ENCODE measurements at places on chromosomes 11 and 22.

GRCh38 chr11:44192462-44193100 is 97.1 kb downstream of the EXT2 start:
- DNase-seq = no peak

DNA sequence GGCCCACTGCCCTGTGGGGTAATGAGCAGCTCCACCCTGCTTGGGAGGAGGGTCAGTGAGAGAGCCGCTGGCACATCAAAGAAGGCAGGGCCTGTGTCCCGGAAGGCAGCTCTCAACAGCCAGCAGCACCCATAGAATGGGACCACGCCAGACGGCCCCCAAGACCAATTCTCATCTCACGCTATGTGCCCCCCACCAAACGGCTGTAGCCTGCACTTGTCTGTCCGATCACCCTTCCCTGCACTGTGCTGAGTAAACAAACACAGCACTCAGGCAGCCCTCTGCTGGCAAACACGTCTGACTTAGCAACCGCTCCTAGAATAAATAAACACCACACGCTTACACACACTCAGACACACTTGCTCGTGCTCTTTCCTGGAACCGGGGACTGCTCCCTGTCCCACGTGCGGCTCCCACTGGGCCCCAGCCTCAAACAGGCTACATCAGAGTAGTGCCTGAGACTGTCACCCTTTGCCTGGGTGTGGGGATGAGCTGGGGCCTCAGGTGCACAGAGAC is 53.2 kb upstream of the CDON start:
- DNase-seq = peak; percentile 67

- no peak for DNase-seq
Measured at GRCh38 chr11:119673052-119673758, 55.8 kb downstream of the NECTIN1 start.

DNA sequence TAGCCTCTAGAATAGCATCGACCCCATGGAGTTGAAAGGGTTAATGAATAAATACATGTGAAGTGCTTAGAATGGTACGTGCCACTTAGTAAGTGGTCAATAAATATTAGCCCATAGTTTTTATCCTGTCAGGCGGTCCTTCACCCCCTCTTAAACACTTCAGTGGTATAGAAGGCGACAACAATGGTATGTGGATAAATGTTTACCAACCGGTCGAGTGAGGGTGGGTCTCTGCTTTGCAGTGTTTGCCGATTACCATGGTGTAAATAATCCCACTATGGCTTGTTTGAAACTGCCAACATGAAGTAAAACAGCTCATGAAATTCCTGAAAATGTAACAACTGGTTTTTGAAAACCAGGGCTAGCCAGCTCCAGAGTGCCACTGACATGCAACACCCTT is 541.2 kb downstream of the BUD13 start:
- DNase-seq = no peak

GRCh38 chr22:39947220-39948216 is 12.7 kb upstream of the TMA7B start:
- DNase-seq = no peak

GRCh38 chr11:125082611-125083311 is 19.7 kb downstream of the SLC37A2 start:
- DNase-seq = no peak

DNA sequence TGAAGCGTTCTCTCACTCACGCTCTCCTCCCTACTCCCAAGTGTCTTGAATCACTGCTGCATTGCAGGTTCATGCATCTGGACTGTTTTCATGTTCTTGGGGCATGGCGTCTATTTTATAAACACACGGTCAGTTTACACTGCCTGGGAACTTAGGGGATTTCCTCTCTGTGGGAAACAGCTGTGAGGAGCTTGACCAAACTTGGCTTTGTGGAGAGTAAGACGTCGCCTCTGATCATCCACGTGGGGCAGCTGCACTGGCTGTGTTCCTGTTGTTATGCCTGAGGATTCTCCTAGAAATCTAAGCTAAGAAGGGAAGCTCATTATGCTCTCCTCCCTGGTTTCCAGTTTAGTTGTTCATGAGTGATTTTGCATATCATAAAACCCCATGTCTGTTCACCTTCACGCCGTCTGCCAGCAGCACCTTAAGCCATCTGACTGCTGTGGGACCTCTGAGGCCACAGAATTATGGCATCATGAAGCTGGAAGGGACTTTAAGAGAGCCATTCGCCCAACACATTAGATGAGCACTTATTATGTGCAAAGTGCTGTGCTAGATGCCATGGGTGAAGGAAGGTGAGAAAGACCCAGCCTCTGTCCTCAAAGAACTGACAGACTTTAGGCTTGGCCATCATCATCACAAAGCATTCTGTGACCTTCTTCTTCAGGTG is 38.8 kb upstream of the POU2AF1 start:
- no peak for DNase-seq

- no peak for DNase-seq
Measured at GRCh38 chr11:110133160-110133559, 40.0 kb downstream of the ZC3H12C start.

DNA sequence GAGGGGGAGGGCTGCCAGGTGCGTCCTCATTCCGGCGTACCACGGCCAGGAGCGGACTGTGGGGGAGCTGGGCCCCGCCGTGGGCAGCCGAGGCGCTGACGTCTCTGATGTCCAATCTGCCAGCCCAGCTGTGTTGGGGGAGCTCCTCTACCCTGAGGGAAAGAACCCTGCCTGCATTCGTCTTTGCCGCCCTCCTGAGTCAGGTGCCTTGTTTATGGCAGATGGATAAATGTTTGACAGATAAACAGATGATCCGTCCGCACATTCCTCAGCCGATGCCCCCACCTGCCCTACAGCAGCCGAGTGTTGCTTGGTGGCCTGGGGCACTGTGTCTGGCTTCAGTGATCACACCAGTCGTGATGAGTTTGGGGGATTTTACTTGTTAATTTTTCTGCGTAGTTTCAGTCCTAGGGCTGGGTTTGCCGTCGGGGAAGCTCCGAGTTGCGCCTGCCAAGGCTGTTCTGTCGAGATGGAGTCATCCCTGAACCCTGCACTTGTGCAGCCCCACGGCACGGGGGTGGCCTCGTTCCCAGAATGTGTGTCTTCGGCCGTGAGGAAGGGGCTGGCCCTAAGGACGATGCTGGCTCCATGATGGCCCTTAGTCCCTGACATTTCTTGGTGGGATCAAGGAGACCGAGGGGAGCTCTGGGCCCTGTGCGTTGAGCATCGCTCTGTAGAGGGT is 1083.9 kb downstream of the BRD1 start:
- no peak for DNase-seq

- no peak for DNase-seq
Measured at GRCh38 chr22:47000256-47000655, 237.8 kb downstream of the TBC1D22A start.

GRCh38 chr11:102368472-102368871 is 21.5 kb downstream of the BIRC2 start:
- no peak for DNase-seq

- DNase-seq = no peak
Measured at GRCh38 chr11:28666632-28667031, 558.4 kb downstream of the METTL15 start.

- no peak for DNase-seq
Measured at GRCh38 chr22:45305456-45306075, 4.2 kb upstream of the FAM118A start.

DNA sequence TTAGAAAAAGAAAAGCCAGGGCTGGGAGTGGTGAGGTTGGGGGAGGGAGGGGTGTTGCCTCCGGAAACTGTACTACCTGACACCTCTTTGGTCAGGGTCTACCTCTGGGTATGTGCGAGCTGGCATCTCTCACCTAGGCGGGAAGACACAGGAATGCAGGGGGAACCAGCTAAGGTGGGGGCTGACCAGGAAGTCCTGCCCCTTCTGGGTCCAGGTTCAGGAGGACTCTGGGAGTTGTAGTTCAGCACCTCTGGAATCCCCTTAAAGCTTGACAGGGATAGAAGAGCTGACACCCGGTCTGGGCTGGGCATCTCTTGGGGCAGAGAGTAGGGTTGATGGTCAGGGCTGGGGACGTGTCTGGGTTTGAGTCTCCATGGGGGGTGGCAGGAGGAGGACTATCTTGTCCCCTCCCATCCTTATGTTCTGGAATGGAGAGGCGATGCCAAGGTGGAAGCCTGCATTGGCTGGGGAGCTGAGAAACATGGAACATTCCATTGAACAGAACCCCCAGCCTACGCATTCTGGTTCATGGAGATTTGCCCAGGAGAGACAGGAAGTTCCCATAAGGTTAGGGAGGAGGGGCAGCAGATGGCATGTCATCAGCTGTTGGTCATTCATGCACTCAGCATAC is 2.1 kb upstream of the KIAA1671 start:
- no peak for DNase-seq

- DNase-seq = no peak
Measured at GRCh38 chr22:46349681-46350080, 14.2 kb downstream of the TRMU start.

- DNase-seq = no peak
Measured at GRCh38 chr11:73564903-73565302, 33.0 kb downstream of the FAM168A start.

GRCh38 chr11:128504486-128504885 is 82.9 kb downstream of the ETS1 start:
- no peak for DNase-seq

DNA sequence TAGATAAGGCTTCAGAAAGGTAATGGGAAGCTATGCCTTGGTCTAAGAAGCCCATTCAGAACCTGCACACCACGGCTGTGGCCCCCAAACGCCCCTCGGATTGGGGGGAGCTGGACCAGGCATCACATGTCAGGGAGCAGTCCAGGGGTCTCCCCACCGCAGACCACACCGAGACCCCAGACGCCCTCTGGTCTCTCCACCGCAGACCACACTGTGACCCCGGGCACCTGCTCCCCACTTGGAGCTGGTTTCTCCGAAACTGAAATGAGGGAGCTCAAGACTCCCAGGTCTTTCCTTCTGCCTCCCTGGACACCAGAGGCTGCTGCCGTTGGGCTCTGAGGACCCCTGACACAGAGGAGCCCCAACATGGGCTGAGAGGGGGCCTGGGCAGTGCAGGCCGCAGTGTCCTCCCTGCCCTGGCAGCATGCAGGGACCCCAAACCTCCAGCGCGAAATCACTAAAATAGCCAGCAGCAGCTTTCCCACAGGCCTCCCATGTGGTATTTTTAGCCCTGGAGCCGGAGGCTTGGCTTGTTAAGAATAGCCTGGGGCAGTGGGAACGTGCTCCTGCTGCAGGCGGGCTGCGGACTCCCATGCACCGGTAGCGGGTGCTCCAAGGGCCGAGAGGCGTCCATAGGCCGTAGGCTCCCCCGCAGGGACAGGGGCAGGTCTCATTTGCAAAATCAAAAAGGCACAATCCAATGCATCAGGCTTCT is 7.7 kb downstream of the LINC01488 start:
- no peak for DNase-seq

DNA sequence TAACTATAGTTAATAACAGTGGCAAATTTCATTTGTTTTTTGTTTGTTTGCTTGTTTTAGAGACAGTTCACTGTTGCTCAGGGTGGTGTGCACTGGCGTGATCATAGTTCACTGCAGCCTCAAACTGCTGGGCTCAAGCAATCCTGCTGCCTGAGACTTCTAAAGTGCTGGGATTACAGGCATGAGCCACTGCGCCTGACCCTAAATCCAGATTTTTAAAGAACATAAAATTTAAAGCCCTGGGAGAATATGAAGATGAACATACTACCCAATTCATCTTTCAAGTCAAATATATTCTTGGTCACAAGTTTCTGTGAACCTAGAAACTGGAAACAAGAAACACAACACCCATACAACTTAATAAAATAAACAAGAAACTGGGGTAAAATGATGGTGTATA is 28.1 kb downstream of the RRAS2 start:
- no peak for DNase-seq

DNA sequence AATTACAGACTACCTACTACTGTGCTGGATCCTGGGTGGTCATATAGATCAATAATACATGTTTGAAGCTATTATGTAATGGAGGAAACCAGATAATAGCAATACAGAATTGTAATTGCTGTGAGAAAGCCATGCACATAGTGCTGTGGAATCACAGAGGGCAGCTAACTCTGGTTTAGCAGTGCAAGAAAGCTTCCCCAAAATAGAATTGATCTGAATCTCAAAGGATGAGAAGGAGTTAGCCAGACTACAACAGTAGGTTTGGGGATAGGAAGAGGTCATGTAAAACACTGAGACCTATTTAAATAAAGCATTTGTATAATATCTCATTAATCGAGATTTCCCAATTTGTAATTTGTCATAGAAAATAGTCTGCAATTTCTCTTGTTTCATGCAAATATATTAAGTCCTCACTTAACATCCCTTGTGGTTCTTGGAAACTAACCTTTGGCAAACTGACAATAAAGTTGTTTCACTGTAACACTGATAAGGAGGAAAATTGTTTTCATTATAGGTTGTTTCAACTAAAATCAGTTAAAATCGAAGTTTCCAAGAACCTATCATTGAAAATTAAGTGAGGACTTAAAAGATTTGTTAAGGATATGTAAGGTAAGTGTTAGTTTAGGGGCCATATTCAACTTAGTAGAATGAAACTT is 7.6 kb downstream of the C11orf58 start:
- no peak for DNase-seq

DNA sequence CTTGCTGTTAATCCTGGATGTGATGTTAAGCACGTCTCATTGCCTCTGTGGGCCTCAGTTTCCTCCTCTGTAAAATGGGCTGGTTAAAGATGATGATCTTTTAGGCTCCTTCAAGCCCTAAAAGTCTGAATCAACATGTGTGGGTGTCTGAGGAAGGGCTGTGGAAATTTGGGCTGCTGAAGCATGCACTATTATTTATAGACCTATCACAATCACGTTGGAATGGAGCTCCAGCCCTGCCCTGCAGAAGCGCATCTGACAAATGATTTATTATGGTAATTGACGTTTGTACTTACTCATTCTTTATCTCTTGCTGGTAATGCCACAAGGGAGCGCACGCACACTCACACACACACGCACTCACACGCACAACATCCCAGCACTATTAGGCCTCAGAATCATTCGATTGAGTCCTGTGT is 20.4 kb downstream of the P2RX3 start:
- DNase-seq = no peak

- DNase-seq = no peak
Measured at GRCh38 chr11:116044941-116045340, 540.7 kb upstream of the CADM1 start.

DNA sequence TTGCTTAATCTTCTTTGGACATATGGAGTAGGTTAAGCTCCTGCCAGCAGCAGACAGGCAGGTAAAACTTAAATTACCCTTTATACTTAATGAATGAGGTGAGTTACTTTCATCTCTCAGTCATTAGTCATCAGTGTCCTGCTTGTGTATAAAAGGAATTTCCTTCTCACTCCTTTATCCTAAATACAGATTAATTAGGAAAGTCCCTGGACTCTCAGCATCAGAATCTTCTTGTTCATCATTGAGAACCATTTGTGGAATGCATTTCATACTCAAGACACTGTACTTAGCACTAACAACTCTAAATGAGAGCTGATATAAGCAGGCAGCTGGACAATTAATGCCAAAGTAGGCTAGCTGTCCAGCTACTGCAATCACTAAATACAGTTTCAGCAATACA is 630.4 kb downstream of the METTL15 start:
- no peak for DNase-seq

- DNase-seq = no peak
Measured at GRCh38 chr11:26587073-26587472, 15.0 kb upstream of the MUC15 start.

- no peak for DNase-seq
Measured at GRCh38 chr22:45903355-45904135, 73.4 kb downstream of the WNT7B start.
